NK-92 treated with Interleukin-12 subunit alpha and Interleukin-12 subunit beta, amount 100 ng/mL, for 24 hours (cell line): ENCODE measurements at places on chromosomes 4 and X.

DNA sequence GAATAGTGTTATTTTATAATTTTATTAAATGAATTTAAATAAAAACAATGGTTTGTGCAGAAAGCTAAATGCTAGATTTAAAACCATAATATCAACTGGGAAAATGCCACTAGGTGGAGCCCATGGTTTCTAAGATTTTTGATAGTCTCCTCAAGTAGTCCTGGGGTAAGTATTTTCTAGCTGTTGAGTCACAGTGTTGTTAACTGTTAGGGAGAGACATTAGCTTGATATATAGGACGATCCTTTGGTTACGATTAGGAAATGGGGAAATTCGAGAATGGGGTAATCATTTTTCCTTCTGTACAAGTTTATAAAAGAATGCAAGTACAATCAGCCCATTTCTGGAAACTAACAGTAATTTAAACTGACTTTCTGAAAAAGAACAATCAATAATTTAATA lies 378.4 kb downstream of the ANKRD50 start:
- no peak for DNase-seq

DNA sequence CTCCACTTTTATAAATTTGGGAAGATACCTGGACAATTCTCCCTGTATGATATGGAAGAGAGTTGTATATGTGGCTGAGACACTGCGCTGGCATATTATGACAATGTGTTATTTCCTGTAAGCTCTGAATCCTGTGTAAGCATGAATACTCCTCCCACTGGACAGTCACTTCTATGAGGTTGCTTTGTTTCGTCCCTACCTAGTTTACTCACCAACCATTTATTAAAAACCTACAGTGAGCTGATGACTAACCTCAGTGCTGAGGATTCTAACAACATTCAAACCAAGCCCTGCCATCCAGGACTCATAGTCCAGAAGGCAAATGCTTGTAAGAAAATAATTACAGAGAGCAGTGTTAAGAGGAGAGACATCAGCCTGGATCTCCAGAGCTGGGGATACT lies 1632.9 kb upstream of the TENM3 start:
- no peak for DNase-seq

GRCh38 chr4:120753854-120754253 lies 168.7 kb downstream of the PRDM5 start:
- DNase-seq = no peak

GRCh38 chr4:74623041-74623440 lies 171.3 kb downstream of the BTC start:
- no peak for DNase-seq

- no peak for DNase-seq
Observed at GRCh38 chr4:7638984-7639789, 204.5 kb upstream of the PSAPL1 start.

DNA sequence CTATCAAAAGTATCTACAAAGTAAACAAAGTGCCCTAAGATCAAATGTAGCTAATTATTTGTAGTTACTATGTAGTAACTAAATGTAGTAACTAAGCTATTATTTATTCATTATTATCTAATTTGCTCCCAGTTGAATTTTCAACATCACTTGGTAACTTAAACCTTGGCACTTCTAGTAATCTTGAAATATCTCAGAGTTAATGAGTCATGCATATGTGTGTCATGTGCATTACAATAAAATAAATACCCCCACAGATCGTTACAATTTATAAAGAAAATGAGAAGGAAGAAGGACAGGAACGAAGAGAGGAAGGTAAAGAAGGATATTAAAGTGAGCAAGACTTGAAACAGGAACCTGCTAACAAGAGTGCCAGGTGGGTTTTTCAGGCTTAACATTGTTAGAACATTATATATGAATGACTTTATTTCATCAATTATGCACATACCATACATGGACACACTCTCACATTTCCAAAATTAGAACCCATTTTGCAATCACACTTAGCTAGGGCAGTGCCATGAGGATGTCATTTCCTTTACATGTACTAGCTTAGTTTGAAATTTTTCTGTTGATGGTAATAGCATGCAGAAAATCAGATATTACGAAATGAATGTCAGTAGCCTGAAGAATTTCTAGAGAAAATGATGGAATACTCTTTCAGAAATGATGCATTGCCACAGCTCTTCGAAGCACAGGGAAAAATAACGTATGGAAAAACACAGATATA lies 1670.4 kb upstream of the AGA start:
- DNase-seq = no peak

DNA sequence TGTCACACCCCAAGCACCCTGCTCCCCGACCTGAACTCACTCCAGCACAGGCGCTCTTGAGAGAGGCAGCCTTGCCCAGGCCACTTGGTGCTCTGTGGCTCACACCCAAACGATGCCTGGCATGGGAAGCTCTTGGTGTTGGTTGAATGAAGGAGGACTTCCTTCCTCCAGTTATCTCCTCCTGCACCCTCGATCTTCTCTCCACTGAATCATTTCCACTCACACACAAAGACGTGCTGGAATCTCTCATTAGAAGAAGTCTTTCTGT lies 90.5 kb upstream of the TRIM2 start:
- DNase-seq = no peak

DNA sequence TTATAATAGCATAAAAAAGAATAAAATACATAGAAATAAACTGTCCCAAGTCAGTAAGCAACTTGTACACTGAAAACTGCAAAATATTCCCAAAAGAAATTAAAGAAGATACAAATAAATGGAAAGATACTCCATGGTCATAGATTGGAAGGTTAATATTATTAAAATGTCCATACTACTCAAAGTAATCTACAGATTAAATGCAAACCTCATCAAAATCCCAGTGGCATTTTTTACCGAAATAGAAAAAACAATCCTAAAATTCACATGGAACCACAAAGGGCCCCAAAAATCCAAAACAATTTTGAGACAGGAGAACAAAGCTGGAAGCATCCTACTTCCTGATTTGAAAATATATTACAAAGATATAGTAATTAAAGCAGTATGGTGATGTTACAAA lies 133.0 kb downstream of the NDST3 start:
- DNase-seq = no peak

DNA sequence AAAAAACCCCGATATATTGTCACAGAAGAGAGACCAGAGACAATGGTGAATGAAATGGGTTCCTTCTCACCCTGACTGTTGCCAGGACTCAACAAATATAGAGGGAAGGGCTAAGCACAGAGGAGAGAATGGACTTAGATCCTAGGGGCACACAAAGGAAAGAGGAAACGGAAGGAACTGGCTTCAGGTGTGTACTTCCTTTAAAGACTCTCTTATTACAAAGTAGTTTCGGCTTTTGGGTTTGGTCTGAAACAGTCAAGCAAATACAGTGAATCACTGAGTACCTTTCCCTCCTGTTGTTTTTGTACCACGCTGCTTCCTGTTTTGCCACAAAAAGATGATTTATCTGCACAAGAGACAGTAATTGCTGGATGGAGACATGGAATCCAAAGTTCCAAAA lies 46.1 kb upstream of the S100G start:
- DNase-seq = no peak

- DNase-seq = no peak
Observed at GRCh38 chrX:29471829-29472228, 743.5 kb upstream of the MAGEB2 start.

GRCh38 chr4:154067786-154068185 lies 278.9 kb upstream of the SFRP2 start:
- DNase-seq = no peak

DNA sequence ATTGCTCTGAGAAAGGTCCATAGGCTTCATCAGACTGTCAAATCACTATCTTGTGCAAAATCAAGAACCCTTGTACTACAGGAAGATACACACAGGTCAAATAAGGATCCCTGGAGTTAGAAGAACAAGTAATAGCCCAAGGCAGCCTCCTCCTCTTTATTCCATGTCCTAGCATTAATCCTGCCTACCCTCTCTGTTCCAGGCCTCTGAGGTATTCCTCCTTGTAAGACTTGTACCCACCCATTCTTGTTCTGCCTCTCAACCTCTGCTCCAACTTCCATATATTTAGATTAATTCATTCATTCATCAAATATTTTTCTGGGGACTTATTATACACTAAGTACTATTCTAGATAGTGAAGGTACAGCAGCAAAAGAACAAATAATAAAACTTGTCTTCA lies 10.4 kb upstream of the PLK4 start:
- DNase-seq = no peak

- DNase-seq = no peak
Observed at GRCh38 chrX:12611471-12611870, 179.7 kb upstream of the PRPS2 start.

- no peak for DNase-seq
Observed at GRCh38 chrX:68865300-68865699, 36.5 kb downstream of the EFNB1 start.

GRCh38 chr4:77681792-77682191 lies 76.2 kb downstream of the CXCL13 start:
- DNase-seq = no peak

DNA sequence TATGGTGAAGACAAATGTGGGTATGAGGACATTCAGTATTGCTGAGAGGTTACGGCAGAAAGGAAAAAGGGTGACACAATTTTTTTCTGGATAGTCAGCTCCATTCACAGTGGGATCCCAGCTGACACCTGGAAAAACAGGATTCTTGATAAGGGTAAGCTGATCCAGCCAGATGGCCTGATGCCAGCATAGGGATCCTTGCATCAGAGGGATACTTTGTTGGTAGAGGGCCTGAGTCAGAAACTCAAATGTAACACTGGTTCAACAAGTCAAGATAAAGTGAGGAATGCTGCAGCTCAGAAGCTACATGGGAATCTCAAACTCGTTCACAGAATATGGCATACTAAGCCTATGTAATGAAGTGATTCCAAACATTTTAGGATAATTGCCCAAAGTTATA lies 726.7 kb downstream of the C4orf33 start:
- no peak for DNase-seq

DNA sequence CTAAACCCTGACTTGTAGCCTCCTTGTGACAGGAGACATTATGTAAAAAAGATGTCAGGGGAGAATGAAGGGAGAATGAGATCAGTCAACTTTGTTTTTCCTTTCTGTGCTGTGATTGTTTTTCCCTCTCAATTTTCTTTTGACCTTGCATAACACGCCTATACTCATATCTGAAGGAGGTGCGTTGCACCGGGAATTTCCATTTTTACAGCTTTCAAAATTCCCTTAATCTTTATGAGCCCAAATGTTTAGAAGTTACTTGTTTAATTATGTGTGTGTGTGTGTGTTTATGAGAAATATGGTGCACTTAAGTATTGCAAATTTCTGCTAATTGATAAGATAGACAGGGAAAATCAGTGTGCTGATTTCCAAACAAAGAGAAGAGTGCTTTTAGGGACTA lies 21.6 kb downstream of the SYNPO2 start:
- DNase-seq = no peak

DNA sequence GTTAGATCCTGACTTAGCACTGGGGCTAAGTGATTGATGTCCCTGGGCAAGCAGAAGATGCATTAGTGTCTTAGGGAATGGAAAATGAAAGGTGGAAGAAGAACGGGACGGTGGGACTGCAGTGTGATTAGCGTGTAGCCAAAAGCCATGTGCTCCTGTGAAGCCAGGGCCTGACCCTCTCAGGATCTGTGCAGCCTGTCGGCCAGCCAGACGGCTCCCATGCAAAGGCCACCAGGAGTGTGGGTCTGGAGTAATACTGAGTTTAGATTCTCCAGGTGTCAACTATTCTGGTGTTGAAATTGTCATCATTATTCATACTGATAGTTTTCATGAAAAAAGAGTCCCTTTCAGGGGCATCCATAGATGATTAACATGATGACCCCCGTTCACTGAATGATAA lies 32.0 kb downstream of the REELD1 start:
- DNase-seq = no peak

GRCh38 chrX:37686996-37687395 lies 1.4 kb downstream of the XK start:
- no peak for DNase-seq

- no peak for DNase-seq
Observed at GRCh38 chr4:85218756-85219155, 252.3 kb upstream of the WDFY3 start.

DNA sequence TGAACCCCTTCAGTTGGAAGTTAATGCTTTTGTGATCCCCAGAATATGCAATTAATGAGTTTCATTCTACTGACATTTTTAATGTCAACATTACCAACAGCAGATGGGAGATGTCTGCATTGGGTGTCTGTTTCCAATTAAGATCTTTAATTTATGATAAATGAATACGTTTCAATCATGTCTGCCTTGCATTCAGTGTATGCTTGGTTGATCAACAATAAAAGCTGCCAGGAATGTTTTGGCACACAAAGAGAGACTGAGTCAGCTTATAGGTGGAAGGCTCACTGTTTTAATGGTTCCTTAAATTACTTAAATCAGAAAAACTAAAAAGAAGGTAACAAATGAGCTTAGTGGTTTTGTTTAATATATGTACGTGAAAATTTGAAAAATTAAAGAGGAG lies 359.9 kb upstream of the CNKSR2 start:
- no peak for DNase-seq

DNA sequence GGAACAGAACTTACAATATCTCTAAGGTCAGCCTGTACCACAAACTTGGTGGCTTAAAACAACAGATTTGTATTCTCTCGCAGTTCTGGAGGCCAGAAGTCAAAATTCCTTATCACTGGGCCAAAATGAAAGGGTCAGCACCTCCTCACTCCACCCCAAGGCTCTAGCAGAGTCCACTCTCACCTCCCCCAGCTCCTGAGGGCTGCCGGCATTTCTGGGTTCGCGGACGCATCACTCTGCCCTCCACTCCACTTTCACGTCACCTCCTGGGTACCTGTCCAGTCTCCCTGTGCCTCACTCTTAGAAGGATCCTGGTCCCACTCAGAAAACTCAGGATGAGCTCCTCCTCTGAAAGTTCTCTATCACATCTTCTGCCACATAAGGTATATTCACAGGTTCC lies 34.6 kb downstream of the JAKMIP1 start:
- DNase-seq = no peak

GRCh38 chr4:72424006-72424405 lies 145.0 kb downstream of the ADAMTS3 start:
- DNase-seq = no peak

DNA sequence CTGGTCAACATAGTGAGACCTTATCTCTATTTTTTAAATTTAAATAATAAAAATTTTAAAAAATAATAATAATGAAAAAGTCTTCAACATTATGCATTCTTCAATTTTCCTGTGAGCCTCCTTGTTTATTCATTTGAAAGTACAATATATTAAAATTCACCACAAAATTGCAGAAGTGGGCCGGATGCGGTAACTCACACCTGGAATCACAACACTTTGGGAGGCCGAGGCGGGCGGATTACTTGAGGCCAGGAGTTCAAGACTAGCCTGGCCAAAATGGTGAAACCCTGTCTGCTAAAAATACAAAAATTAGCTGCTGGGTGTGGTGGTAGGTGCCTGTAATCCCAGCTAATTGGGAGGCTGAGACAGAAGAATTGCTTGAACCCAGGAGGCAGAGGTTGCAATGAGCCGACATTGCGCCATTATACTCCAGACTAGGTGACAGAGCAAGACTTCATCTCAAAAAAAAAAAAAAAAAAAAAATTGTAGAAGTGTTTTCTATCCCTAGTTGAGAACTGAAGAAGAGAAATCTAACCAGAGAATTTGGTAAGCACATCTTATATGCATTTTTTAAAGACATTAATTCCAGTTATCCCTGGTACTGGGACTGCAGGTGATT lies 56.9 kb downstream of the RBM47 start:
- DNase-seq = no peak
